Skeletal muscle cell (primary cell): ENCODE measurements at places on chromosomes 5 and 9.

GRCh38 chr5:132204371-132205135, 23.1 kb downstream of the P4HA2 start:
- no peak for DNase-seq

DNA sequence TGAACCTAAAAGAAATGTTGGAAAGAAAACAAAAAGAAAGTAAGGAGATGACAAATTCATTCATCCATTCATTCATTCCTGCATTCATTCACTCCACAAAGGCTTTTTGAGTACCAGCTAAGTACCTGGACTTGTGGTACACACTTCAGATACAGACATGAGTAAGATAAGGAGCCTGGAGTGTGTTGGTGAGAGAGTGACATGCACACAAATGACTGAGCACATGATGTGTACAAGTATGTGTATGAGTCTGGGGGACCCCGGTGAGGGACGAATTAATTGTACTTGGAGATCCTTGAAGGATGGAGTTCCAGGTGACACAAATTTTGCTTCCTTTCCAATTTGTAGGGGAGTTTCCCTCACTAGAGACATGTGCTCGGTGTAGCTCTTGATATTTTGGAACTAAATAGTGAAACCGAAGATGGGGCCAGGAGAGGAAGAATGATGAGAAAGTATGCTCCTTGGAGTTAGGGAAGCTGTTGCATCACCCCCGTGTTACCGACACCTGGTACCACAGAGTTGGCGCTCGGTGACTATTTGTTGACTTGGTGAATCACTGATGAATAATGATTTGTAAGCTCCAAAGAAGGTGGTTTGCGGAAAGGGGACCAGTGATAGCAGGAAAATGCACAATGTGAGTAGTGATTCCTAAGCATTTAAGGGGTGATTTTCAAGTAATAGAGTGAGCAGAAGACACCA, 509.8 kb downstream of the CCDC171 start:
- DNase-seq, result peak; percentile 96

DNA sequence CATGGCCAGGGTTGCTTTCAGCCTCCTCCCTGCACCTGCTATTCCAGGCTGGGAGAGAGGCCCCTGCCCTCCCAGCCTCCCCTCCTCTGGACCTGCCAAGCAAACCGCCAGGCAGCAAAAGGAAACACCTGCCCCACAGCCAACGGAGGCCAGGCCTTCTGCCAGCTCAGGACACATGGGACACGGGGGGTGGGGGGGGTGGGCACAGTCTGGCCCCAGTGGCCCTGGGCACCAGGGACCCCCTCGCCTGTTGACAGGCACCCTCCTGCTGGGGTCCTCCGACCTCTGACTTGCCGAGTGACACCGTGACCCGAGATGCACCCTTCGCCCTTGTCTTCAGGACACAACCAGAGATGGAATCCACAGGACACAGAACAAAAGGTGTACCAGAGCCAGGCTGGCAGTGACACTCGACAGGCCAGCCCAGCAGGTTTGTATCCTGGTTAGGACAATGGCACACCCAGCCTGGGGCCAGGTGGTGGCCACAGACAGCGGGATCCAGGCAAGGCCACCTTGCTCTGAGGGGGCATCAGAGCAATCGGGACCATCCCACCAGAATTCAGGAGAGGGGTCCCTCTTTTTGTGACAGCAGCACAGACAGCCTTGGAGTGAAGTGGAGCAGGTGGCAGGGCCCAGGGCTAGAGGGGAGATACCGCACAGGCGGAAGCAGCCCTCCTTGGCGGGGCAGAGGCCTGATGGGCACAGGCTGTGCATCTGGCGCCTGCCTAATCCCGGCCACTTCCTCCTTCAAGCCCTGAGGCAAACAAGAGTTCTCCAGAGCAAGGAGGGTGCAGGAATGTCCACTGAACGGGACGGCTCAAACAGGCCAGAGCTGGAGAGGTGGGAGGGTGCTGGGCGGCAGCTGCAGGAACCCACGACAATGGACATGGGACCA, 1.3 kb upstream of the TMEM210 start:
- DNase-seq, result no peak

GRCh38 chr9:108919517-108919916, 14.4 kb downstream of the ELP1 start:
- no peak for DNase-seq

- DNase-seq, result no peak
Observed at GRCh38 chr9:16391369-16391768, 479.1 kb downstream of the BNC2 start.

DNA sequence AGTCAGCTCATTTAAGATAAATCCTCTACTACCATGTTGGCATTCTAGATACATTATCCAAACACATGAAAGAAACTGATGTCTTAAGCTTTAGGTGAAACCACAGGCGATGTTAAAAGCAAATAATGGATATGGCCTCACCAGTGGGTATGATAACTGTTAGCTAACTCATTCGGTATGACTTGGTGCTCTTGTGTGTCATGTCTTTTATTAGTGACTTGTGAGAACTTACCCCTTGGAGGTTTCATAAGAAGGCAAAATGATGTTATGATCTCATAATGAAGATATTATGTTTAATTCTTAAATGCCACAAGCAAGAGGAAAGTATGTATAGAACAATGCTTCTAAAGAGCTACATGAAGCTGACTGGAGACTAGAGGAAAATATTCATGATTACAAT, 1227.0 kb downstream of the EFNA5 start:
- DNase-seq, result no peak

GRCh38 chr5:33650911-33651310, 210.1 kb downstream of the TARS1 start:
- no peak for DNase-seq

DNA sequence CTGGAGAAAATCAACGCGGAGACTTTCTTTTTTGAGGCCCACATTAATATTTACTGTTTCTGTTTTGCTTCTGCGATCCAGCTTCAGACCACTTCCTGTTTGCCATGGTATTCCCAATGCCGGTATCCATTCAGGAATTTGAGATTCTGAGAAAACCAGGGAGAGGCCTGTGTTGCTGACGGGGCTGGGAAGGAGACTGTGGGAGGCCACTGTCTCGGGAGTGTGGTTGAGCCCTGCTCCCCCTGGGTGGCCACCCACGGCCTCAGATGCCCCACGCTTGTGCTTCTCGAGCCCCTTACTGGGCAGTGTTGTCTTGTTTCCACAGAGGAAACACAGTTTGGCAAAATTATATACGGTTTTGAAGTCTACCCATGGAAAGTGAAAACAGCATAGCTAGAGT, 403.6 kb upstream of the IRX2 start:
- DNase-seq, result no peak

- DNase-seq, result no peak
Observed at GRCh38 chr9:89562186-89562814, 42.5 kb upstream of the GADD45G start.

DNA sequence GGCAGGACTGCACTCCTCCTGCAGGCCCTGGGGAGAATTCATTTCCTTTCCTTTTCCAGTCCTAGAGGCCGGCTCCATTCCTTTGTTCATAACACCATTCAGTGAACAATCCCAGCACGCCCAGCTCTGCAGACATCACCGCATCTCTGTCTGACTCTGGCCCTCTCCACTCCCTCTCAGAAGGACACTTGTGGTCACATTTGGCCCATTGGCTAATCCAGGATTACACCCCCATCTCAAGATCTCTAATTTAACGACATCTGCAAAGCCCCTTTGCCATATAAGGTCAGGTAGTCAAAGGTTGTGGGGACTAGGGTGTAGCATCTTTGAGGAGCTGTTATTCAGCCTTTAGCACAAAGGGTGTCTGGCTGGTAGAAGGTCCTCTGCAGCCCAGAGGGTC, 185.0 kb upstream of the DAP start:
- no peak for DNase-seq

DNA sequence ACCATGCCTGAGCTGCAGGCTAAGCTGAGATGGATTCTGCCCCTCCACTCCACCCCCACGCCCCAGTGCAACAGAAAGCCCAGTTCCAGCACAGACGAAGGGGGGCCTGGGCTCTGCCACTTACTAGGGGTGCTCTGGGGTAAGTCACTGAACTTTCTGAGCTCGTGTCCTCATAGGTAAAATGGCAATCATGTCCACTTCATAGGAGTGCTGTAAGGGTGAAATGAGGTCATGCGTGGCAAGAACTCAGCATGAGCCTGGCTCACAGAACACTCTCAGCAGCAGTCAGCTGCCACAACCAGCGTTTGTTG, 8.4 kb upstream of the PSD2 start:
- no peak for DNase-seq

GRCh38 chr5:116733991-116734975, 159.7 kb upstream of the SEMA6A start:
- no peak for DNase-seq

GRCh38 chr9:134547161-134548100, 94.2 kb upstream of the COL5A1 start:
- no peak for DNase-seq

DNA sequence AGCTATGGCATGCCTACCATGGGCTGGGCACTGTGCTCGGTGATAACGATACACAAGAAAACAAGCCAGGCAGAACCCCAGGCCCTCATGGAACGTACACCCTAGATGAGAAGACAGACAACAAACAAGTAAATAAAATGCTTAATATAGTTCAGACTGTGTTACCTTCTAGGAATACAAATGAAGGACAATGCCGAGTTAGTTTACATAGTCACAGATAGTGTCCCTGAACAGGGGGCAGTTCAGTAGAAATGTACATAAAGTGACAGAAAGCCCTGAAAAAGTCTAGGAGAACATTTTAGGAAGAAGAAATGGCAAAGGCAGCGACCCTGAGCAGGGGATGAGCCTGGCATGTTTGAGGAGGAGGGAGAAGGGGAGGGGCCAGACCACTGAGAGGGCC, 21.7 kb downstream of the SLC22A5 start:
- DNase-seq, result no peak

DNA sequence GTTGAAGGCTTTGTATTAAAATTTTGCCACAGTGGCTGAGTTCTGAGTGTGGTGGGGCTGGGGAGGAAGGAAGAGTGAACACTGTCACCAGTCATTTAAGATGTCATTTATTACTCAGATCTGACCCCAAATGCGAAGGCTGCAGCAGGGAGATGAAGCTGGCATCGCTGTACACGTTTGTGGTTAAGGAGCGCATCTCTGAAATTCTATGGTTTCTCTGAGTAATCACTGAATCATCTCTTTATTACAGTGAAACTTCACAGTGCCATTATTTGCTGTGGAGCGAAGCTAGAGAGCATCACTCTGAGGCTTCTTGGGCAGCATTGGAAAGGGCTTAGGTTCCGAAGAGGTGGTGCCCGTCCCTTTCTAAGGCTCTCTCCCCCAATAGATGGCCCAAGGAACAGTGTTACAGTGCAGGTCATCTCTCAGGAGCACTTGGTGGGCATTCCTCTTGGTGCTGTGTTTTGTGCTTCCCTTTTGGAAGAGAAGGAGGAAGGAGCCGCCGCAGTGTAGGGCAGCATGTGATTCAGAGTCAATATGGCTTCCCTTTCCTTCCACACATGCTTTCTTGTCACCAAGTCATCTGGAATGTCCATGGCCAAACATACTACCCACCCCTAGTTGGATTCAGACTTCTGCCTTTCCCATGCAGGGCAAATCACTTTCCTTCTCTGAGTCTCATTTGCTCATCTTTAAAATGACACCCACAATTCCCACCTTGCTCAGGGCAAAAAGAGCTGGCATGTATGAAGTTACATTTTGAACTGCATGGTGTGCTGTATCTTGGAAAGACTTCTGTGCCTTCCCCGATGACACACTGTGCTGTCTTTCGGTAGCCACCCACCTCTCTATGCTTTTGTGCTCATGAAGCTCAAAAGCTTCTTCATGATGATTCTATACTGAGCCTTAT, 9.3 kb upstream of the TEX48 start:
- peak; percentile 69 for DNase-seq

GRCh38 chr9:124296094-124296493, 38.3 kb downstream of the NEK6 start:
- no peak for DNase-seq

DNA sequence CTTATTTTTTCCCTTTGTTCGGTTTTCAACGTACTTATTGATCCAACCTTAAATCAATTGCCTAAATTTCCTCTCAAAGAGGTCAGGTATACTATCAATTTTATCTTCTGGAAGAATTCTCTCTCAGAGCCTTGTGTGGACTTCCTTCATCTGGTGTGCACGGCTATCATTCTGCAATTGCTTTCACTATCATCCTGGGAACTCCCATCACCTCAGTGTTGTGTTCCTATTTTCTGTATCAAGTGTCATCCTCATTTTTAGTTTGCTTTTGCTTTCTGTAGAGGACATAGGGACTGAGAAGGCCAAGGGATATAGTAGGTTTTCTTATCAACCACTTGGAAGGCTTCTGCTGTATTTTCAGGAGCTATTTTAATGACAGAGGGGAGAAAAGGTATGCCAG, 11.3 kb downstream of the STOM start:
- no peak for DNase-seq

- peak; percentile 45 for DNase-seq
Observed at GRCh38 chr9:121399883-121400607, 30.0 kb upstream of the STOM start.

DNA sequence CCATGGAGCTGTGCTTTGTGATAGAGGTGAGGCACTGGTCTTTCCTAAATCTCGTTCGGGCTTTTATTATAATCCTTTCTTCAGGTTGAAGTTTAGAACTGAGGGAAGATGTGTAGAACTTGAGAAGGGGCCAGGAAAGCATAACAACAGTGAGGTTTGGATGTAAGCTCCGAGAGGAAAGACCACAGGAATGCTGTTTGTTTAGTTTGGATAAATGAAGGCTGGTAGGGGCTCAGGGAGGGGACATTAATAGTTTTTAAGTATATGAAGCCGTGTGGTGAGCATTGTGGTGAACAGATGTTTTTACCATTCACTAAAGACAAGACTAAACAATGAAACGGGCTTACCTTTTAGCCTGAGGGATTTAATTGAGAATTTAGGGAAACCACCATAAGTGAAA, 130.8 kb downstream of the ARHGAP26 start:
- peak; percentile 78 for DNase-seq

- DNase-seq, result peak; percentile 31
Observed at GRCh38 chr9:70998962-70999361, 122.5 kb downstream of the TRPM3 start.

GRCh38 chr9:133731876-133732638, 6.1 kb downstream of the SARDH start:
- no peak for DNase-seq

DNA sequence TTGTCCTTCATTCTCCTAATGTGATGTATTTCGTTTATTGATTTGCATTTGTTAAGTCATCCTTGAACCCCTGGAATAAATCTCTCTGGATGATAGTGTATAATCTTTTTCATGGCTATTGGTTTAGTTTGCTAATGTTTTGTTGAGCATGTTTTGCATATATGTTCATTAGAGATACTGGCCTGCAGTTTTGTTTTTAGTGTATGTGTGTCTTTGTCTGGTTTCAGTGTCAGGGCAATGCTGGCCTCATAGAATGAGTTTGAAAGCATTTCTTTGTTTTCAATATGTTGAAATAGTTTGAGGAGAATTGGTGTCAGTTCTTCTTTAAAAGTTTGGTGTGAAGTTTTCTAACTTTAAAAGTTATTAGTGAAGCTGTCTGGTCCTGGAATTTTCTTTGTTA, 149.6 kb upstream of the ATP10B start:
- DNase-seq, result no peak

- DNase-seq, result peak; percentile 8
Observed at GRCh38 chr9:37061768-37062167, 27.7 kb upstream of the PAX5 start.
